ENCODE measurements at places on chromosomes 4 and X.

DNA sequence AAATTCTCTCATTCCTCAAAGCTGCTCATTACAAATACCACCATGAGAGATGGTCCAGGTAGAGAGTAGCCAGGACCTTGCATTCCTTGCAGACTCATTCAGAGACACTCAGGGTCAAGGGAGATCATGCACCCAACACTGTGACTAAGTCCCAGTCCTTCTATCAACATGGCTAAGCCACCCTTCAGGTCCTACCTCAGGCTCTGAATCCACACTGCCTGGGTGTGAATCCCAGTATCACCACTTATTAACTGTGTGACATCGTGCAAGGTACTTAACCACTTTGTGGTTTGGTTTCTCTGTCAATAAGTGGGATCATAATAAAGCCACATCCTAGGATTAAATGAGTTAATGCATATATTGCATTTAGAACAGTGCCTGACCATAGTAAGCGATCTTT lies 124.1 kb upstream of the NEIL3 start:
- no peak for DNase-seq

DNA sequence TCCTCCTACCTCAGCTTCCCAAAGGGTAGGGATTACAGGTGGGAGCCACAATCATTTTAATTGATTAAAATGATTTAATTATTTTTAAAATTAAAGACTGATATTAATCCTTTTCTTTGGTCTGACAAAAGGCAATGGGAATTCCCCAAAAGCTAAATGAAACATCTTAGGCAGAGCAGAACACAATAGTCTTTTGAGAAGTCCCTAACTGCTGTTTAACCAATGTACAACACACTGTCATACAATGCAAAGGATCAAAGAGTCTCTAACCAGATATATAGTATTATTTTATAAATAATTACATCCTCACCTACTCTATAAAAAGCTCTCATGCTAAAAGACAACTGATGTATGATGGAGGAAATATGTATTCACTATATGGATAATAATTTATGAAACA lies 47.0 kb downstream of the THAP9 start:
- DNase-seq, result no peak

DNA sequence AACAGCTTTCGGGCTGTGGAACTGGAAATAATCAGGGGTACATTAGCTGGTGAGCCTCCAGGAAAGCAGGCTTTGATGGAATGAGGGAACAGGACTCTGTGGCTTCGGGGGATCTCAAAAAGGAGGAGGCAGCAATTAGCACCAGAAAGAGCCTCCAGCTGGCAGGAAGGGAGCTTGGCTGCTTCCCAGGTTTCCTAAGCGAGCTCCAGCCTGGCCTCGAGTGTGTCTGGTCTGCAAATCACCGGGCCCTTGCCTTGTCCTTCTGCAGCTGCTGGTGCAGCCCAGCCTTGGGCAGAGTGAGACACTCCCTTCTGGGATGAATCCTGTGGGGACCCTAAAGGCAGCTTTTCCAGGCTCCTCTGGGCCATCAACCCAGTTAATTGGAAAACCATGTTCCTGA lies 10.7 kb upstream of the PDHA1 start:
- DNase-seq, result no peak

DNA sequence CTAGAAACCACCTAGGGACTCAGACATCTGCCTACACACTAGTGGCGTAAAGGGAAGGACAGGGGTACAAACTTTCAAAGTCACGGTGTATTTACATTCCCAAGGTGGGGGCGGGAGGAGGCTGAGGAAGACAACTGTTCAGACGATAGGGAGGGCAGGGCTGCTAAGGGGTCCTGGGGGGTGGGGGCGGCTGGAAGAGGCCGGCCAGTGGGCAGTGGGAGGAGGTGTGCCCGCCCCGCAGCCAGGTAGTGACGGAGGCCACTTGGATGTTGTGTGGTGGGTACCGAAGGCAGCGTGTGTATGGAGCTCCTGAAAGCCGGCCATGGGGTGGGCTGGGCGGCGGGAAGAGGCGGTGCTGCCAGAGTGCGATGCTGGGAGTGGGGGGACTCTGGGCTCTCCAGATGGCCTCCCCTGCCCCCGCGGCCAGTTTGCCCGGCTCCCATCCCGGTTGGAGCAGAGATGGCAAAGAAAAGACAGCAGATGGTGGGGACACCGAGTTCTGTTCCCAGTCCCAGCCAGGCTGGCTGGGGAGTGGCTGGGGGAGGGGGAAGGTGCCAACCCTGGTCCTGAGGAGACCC lies 24.2 kb downstream of the L1CAM start:
- DNase-seq, result no peak

DNA sequence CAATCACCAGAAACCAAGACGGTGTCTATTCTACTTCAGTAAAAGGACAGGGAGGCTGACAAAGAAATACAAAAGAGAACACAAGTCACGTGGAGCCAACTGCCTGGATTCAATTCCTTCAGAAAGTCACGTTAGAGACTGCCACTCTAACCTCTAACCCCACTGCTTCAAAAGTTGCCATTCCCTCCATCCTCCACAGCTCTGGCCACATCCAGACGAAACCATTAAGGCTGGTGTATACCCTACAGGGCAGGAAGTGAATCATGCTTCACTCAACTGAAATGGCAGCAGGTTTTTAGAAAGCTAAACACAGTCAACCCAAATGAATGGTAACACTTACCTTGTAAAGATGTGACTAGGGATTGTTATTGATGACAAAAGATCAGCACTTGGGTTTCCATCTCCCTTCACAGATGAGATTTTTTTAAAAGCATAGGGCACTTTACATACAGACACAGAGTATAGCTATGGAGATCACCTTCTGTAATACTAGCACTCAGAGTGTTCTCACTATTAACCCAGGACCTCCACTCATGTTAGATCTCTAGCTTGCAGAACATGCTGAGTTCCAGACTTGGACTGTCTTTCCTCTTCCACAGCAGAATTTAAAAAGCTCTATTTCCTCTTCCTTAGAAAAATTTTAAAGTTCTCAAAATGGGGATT lies 37.4 kb downstream of the MAML3 start:
- DNase-seq, result no peak

DNA sequence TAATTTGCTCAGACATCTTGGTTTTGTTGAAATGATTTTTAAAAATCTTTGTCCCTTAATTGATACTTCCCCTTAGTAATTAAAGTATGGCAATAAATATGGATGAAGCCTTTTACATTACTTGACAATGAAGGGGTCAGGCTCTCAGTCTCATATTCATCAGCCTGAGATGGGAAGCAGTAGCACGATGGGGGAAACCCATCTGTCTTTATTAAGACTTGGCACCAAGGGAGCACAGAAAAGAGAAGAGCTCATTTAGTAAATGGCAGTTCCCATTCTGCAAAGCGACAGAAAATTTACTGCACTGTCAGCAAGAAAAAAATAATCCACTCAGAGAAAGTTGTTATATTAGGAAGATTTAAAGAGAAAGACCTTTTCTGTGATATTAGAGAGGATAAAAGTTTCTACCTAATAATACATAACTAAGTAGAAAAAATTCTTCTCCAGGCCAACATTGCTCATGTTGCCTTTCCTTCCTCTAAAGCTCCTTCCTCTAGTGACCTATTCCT lies 7.9 kb upstream of the SERTM2 start:
- no peak for DNase-seq

DNA sequence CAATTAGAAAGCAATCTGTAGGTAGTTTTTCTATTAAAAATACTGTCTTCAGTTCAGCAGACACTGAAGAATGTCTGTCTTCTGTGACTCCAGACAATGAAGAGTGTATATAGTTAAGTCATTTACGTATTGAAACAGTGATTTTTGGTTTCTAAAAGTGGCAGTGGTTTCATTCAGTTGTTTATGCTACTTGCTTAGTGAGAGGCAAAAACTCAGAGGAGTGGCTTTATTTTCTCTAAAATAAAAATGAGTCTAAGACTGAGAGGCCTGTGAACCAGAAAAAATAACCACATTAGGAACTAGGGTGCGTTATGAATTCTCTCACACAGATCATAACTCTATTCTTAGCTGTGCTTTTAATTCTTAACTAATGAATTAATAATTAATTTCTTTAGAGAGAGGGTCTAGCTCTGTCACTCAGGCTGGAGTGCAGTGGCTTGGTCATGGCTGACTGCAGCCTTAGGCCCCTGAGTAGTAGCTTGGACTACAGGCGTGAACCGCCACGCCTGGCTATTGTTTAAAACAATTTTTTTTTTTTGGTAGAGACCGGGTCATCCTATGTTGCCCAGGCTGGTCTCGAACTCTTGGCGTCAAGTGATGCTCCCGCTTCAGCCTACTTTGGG lies 31.4 kb downstream of the FREM3 start:
- DNase-seq, result no peak

- no peak for DNase-seq
Measured at GRCh38 chrX:151081016-151081415, 95.4 kb upstream of the GPR50 start.

GRCh38 chr4:38442073-38442788 lies 221.8 kb upstream of the KLF3 start:
- no peak for DNase-seq

DNA sequence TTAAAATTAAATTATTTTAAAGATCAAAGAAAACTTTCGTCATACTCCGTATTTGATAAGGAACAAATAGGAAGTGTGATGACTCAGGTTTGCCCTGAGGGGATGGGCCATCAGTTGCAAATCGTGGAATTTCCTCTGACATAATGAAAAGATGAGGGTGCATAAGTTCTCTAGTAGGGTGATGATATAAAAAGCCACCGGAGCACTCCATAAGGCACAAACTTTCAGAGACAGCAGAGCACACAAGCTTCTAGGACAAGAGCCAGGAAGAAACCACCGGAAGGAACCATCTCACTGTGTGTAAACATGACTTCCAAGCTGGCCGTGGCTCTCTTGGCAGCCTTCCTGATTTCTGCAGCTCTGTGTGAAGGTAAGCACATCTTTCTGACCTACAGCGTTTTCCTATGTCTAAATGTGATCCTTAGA lies at the start of gene CXCL8:
CXCL8 (plus strand) TSS at position 217 of the 426 bp plus-strand sequence; CDS start at position 307, 90 bp downstream.
- peak; percentile 14 for DNase-seq

GRCh38 chrX:40773809-40774208 lies 38.5 kb upstream of the MED14 start:
- DNase-seq, result no peak

- no peak for DNase-seq
Measured at GRCh38 chr4:126395664-126396063, 1080.9 kb downstream of the FAT4 start.

GRCh38 chr4:32427566-32427965 lies 1707.4 kb downstream of the PCDH7 start:
- DNase-seq, result no peak

DNA sequence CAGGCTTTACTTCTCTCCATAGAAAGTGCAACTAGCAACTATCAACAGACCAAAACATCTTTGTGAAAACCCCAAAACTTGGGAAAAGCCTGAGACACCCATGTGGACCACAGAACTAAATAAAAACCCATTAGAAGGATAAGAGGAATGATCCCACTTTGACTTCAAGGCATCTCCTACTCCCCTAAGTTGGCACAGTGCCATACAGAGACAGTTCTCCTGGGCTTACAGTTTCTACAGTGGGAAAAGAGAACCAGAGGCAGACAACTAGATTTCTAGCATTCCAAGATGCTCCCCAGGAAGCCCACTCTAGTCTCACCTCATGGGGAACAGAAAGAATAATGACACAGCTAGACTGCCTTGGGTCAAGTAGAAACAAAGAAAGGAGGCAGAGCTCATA lies 20.4 kb downstream of the TMLHE start:
- DNase-seq, result no peak

- DNase-seq, result no peak
Measured at GRCh38 chrX:1555370-1555769, 18.4 kb upstream of the P2RY8 start.

DNA sequence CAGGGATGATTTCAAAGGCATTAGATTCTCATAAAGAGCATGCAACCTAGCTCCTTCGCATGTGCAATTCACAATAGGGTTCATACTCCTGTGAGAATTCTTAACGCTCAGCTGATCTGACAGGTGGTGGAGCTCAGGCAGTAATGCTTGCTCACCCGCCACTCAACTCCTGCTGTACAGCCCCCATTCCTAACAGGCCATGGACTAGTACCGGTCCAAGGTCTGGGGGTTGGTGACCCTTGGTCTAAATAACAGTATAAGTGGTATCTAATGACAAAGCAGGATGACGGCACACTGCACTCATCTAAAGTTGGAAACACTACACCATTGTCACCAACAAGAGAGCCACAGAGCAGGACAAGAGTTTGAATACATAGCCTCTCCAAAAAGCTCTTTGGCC lies 28.5 kb downstream of the ADGRA3 start:
- no peak for DNase-seq

GRCh38 chr4:24405341-24405740 lies 179.0 kb downstream of the DHX15 start:
- DNase-seq, result no peak

All from SIG-M5 (cell line).